Ovary (tissue), 10 donors: ENCODE measurements at places on chromosomes 12 and 14. TPM values are rescaled to one million over a fixed set of nuclear protein-coding genes. Genes with fewer than 3 reads are reported as not detected.
A peak's percentile ranks its signal among the peaks of the same experiment; 100 is the strongest.

GRCh38 chr12:108915632-108916133 lies 35.8 kb downstream of the DAO start:
- no peak for DNase-seq

The KLRC2 gene
- total RNA-seq: 0.23 TPM

DNA sequence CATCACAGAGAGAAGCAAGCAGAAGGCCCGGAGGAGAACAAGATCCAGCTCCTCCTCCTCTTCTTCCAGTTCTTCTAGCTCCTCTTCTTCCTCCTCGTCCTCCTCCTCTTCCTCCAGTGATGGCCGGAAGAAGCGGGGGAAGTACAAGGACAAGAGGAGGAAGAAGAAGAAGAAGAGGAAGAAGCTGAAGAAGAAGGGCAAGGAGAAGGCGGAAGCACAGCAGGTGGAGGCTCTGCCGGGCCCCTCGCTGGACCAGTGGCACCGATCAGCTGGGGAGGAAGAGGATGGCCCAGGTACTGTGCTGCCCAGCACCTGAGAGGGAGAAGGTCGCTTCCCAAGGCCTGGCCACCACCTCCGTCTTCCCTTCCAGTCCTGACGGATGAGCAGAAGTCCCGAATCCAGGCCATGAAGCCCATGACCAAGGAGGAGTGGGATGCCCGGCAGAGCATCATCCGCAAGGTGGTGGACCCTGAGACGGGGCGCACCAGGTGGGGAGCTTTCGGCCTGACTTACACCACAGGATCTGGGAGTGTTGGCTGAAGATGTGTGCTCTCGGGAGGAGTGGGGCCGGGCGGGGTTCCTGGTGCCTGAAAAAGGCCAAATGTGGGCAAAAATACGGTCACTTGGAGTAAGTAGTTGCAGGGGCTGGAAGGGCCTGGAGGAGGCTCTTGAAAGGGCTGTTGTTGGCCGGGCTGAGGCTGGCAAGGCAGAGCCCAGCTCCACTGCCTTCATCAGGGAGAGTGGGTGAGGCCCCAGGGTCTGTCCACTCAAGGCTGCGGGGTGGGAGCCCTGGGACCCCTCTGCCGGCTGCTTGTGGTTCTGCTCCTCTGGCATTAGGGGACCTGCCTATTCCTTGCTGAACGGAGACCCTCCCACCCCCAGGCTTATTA lies 1.4 kb downstream of the ARL6IP4 start:
- peak; percentile 23 for DNase-seq

DNA sequence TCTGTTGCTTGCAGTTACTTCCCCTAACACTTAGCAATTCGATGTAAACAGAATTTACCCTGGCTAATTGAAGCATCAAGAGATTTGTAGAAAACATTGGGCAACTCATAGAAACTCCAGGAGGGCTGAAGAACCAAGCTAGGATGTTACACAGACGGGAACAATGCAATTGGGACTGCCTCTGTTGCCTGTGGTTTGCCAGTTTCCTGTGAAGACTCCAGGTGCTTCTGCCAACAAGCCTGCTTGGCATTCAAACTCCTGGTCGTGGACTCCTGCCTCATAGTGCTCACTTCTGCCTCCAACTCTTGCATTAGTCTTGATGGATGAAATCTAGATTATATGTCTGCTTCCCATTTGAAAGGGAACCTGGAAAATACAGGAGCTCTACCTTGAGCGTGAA lies 246.0 kb downstream of the BMP4 start:
- no peak for DNase-seq

- DNase-seq: no peak
Observed at GRCh38 chr14:101111620-101112290, 208.2 kb upstream of the RTL1 start.
